Germinal center (tissue), 1 donor: ENCODE measurements at places on chromosomes 7 and 10.

DNA sequence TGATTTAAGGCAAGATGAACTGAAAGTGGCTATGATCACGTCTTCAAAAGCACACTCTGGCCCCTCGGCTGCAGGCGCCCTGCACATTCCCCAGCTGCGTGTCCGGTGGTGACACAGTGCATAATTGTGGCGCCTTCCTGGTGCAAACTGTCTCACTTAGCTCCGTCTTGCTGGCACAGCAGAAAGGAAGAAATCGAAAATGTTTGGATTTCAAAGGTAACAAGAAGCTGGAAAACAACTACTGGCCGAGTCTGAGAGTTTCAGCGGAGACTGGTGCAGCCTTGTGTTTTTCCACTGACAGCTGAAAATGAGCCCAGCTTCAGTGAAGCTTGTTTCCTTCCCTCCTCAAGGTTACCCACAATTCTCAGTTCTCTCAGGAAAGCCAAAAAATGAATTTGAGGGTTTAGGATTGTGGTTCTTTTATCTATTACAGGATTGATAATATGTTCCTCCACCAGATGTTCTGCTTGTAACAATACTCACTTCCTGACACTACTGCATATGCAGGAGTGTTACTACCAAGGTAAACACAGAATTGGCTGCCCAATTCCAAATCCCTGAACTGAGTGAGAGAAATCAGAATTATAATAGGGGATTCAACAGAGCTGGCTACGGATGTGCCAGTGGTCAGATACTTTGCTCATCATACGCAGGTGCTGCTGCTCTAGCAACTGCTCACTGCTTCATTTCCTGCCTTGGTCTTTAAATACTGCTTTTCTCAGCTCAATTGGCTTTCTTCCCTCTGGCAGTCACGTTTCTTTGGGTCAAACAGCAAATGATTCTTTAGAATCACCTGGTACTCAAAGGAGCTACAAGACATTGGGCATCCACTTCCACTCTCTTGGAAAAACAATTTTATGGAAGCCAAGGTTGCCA, 63.7 kb downstream of the TRUB1 start:
- DNase-seq, result peak; percentile 5

DNA sequence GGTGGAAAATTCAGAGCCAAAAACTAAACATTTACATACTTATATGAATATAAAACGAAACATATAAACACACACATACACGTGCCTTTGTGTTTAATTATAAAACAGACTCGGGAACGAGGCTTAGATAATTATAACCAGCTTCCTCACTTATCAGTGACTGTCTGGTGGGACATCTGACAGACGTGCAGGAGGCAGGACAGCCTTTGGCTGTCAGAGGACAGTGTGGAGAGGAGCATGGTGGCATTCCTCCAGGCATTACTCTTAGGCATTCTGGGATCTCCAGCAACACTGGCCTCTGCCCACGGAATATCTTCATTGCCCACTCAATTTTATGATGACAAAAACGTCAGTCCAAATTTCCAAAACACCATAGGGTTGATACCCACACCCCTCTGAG, 262.2 kb upstream of the NFE2L3 start:
- no peak for DNase-seq

- DNase-seq, result no peak
Measured at GRCh38 chr10:1102416-1102815, 46.2 kb downstream of the WDR37 start.

GRCh38 chr7:22445140-22445743, 54.7 kb downstream of the STEAP1B start:
- DNase-seq, result peak; percentile 56

- no peak for DNase-seq
Measured at GRCh38 chr10:14415676-14416307, 85.1 kb upstream of the FRMD4A start.

DNA sequence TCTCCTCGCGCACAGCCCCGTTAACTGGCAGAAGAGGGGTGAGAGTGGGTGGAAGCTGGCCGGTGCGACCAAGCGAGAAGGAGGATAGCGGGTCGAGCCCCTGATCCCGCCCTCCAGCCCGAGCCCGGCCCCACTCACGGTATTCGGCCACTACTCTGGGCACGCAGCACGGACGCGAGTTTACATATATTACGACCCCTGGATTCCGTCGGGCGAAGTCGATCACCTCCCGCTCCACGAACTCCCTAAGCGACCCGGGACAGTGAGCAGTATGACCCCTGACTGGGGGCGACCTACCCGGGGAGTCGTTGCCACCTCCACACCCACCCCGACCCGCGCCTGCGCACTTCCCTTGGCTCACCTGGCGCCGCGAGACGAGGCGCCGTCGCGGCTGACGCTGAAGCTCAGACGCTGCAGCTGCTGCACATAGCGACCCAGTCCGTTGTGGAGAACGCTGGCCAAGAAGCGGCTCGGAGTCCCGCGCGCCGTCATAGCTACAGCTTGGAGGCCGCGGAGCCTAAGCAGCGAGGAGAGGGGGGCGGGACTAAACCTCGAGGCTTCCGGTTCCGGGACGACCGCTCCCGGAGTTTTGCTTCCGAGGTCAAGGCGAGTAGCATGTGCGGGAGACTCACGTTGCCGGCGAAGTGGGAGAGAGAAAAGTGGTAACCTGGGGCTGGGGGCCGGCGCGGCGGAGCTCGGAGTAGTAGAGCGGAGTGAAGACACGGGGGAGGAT, at the start of the genes MRPL43 and TWNK:
Gene MRPL43 (minus strand): TSS at position 546 of the 733 bp plus-strand sequence. CDS start 54 bp downstream, at position 492.
Gene TWNK (plus strand): TSS at position 592 of the 733 bp plus-strand sequence. CDS start 668 bp downstream, outside the sequence.
- peak; percentile 86 for DNase-seq

GRCh38 chr10:78035025-78035424, 1.4 kb downstream of the RPS24 start:
- DNase-seq, result no peak

GRCh38 chr10:31028081-31028480, 3.6 kb downstream of the ZNF438 start:
- DNase-seq, result no peak
